ENCODE measurements at places on chromosomes 6 and 20.

GRCh38 chr20:23497536-23497935, 6.6 kb downstream of the CST8 start:
- no peak for DNase-seq

- DNase-seq, result no peak
These were observed 157.5 kb downstream of the CEBPB start for GRCh38 chr20:50348096-50348495.

DNA sequence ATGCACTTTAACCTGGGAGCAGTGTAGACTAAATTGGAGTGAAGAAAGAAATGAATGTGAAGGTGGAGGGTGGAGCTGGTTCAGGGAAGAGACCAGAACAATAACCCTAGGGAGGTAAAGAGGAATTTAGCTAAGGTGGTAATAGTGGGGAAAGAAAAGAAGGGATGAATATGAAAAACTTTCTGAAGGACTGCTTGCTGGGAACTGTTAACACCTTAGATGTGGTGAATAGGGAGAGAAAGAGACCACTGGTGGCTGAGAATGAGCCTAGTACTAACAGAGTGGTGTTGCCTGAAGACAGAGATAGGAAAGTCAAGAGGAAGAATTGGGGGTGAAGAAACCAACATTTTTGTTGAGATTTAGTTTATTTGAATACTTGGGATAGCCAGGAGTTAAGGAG, 78.4 kb upstream of the HS3ST5 start:
- no peak for DNase-seq

DNA sequence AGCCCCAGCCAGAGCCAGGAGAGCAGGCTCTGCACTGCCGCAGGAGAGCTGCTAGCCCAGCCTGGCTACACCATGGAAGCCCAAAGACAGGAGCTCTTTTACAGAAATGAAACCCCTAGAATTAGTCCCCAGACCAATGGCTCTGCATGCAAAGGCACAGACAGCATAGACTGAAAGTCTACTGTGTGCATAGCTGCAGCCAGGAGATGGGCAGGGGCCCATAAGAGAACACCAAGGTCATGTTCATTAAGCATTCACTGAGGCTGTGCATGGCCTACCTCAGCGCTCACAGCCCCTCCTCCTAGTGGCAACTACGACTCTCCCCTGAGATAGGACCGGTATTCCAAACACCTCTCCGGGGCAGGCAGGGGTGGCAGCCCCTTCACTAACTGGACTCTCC, 34.9 kb downstream of the SNX5 start:
- DNase-seq, result no peak

- DNase-seq, result no peak
These were observed 228.8 kb downstream of the ADGRG6 start for GRCh38 chr6:142530566-142530965.

DNA sequence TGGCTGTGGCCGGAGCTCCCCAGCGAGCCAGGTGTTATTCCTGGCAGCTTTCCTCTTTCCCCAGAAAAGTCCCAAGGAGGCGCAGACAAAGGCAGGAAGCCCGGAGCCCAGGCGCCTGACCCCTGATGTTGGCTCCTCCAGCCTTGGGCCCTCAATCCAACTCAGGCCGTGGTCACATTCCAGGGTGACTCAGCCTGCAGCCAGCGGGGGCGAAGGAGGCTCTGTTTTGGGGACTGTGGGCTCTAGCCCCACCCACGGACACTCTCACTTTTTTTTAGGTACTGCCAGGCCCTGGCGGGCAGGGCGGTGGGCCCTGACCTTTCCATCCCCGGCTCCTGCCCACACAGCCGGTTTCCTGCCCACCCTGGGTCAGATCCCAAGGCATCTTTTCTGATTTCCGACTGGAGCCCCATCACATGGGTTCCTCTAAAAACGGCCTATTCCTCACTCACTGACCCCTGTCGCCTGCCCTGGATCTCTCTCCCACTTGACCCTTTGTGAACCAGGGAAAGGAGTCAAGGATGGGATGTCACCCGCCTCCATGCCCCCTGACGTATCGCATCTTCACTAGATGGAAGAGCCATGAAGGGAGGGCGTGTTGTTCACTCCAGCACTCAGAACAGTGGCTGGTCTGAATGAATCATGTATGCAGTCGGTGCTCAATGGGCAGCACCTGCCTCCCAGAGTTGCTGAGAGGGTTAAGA, 5.5 kb downstream of the PTGIS start:
- DNase-seq, result no peak

GRCh38 chr20:26167499-26167898, 470.8 kb upstream of the ZNF337 start:
- no peak for DNase-seq

GRCh38 chr6:7911345-7911725, 747 bp upstream of the TXNDC5 start:
- DNase-seq, result no peak

- DNase-seq, result no peak
These were observed 66.7 kb upstream of the TOP1 start for GRCh38 chr20:40961686-40962640.

DNA sequence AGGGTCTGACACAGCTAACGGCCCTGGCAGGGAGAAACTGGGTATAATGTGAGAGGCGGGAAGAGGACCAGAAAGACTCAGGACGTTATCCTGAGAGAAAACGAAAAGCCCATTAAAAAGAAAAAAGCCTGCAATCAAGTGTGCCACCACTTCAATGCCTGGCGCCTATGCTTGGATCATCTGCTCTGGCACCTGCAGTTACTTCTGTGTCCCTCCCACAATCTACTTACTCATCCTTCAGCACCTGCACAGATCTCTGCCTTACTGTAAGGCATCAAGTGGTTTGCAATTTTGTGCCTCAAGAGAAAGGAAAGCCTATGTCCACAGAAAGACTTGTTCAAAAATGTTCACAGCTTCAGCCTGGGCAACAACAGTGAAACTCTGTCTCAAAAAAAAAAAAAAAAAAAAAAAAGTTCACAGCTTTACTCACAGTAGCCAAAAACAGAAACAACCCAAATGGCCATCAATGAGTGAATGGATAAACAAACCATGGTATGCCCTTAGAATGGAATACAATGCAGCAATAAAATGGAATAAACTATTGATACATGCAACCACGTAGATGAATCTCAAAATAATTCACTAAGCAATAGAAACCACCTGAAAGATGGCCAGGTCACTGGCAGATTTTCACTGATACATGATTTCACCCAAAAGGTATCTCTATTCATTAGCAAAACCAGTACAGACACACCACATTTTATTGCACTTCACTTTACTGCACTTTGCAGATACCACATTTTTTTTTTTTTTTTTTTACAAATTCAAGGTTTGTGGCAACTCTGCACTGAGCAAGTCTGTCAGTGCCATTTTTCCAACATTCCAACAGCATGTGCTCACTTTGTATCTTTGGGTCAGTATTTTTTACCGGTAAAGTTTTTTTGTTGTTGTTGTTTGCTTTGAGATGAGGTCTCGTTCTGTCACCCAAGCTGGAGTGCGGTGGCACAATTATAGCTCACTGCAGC, 48.6 kb downstream of the ABHD12 start:
- no peak for DNase-seq

DNA sequence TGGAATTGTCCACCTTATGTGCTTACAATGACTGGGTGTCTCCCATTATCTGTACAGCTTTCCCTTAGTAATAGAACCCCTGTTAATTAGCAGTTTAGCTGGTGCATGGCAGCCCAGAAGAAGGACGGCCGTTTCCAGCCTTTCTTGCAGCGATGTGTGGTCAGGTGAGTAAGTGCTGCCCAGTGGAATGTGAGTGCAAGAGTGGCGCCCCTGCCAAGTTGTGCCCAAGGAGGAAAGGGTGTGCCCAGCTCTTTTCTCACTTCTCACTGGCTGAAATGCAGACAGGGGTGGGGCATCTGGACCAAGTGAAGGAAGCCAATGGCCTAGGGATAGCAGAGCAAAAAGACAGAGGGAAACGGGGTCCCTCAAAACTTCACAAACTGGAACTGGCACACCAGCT, 296.8 kb downstream of the PREX1 start:
- DNase-seq, result no peak
